GM12891 (cell line): ENCODE measurements at places on chromosomes 2 and 18.

- peak; percentile 32 for DNase-seq
Observed at GRCh38 chr2:74146929-74147726, 584 bp downstream of the BOLA3 start.

- no peak for DNase-seq
Observed at GRCh38 chr2:203982276-203982675, 45.7 kb downstream of the ICOS start.

- no peak for DNase-seq
Observed at GRCh38 chr2:9979977-9980376, 28.5 kb downstream of the GRHL1 start.

- DNase-seq: no peak
Observed at GRCh38 chr2:80473069-80473468, 168.5 kb upstream of the LRRTM1 start.

DNA sequence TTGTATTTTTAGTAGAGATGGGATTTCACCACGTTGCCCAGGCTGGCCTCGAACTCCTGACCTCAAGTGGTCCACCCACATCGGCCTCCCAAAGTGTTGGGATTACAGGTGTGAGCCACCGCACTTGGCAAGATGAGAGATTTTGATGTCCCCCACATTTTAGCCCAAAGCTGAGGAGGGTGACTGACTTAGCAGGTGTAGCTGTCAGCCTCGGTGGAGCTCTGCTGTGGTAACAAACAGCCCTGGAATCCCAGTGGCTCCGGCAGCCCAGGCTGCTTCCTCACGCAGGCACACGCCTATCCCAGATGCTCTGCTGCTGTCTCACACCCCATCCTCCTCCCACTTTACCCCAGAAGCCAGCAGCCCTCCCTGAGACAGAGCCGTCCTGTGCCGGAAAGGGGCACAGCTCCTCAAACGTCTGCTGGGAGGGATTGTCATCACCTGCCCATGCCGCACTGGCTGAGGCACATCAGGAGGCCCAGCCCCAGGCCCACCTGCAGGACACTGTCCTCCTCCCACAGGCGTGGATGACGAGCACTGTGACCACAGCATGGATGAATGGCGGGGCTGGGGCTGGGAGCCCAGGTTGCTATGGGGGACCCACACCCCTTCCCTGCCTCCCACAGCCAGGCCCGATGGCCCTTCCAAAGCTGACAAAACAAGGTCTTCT, 10.6 kb upstream of the BOK start:
- no peak for DNase-seq
